Neural crest cell (in vitro differentiated cells): ENCODE measurements at places on chromosomes 7 and 10.

- no peak for DNase-seq
These were observed 66.0 kb downstream of the EBF3 start for GRCh38 chr10:129897871-129898626.

DNA sequence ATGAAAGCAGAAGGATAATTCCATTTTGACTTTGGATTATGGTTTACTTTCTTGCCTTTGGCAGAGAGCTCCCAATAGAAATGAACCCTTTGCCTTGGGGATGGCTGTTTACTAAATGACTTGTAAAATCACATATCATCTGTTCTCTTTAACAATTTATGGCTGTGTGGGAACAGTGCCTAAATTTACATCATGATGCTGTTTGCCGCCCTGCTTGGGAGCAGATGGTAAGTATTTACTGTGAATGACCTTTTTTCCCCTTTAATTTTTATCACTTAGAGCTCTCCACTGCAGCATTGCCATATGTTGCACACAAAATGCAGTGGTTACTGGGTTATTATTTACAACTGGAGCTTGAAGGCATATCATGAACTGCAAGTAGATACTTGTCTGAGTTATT lies 13.4 kb downstream of the HEPACAM2 start:
- no peak for DNase-seq

- DNase-seq: no peak
These were observed 113.6 kb upstream of the MACROH2A2 start for GRCh38 chr10:69939061-69939460.

- no peak for DNase-seq
These were observed 196.2 kb downstream of the PLXNA4 start for GRCh38 chr7:132380059-132380458.

- no peak for DNase-seq
These were observed 1.0 kb upstream of the LYZL2 start for GRCh38 chr10:30630571-30630970.

DNA sequence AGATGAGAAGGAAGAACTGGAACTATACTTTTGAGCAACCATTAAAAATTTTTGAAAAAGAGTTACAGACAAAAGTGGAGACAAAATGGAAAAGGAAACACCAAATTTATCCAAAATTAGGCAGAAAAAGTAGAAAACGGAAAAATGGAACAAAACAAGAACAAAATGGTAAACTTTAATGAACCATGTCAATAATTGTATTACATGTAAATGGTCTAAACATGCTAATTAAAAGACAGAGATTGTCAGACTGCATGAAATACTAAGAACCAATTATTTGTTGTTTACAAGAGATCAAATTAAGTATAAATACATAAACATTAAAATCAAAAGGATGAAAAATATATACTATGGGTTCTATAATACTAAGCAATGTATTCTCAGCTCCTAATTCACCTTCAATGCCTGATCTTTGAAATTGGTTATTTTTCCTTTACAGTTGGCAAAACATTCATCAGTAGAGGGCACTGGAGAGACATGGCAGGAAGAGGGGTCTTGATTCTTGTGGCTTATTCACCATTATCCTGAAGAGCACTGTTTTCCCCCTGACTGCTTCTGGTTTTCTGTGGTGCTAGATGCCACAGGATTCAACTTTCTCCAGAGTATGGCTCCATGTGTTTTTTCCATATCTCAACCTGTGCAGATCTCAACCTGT lies 124.9 kb downstream of the ELFN1 start:
- DNase-seq: no peak
